ENCODE measurements at places on chromosomes 16 and 17.

- no peak for DNase-seq
Observed at GRCh38 chr16:81615833-81616232, 163.3 kb upstream of the PLCG2 start.

- no peak for DNase-seq
Observed at GRCh38 chr16:11147033-11147753, 108.8 kb downstream of the SOCS1 start.

DNA sequence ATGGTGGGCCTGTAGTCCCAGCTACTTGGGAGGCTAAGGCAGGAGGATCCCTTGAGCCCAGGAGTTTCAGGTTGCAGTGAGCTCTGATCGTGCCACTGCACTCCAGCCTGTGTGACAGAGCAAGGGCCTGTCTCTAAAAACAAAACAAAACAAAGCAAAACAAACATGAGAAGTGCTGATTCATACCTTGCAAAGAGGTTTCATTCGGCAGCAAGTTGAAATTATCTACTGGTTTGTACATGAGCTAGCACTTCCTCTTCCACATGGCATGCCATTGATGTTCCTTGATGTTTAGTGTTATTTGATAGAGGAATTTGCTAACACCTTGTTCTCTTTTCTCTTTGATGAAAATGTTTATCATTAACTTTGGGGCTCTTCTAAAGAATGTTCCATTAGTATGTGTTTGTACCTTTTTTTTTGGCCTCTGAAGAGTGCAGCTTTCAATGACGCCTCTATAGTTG is 50.6 kb downstream of the SPECC1 start:
- no peak for DNase-seq

DNA sequence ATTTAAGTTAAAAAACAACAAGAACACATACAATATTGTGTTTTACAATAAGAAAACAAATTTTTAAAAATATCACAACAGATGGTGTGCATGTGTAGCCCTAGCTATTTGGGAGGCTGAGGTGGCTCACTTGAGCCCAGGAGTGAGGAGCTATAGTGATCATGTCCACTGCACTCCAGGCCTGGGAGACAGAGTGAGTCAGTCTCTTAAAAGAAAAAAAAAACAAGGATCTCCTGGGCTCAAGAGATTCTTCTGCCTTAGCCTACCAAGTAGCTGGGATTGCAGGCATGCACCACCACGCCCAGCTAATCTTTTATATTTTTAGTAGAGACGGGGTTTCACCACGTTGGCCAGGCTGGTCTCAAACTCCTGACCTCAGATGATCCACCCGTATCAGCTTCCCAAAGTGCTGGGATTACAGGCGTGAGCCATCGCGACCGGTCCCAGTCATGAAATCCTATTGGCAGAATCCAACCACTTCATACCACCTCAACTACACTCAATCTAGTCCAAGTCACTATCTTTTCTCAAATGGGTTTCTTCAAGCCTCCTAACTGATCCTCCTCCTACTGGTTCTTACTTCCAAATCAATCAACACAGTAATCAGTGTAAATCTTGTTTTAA is 55.0 kb downstream of the STH start:
- DNase-seq: no peak

DNA sequence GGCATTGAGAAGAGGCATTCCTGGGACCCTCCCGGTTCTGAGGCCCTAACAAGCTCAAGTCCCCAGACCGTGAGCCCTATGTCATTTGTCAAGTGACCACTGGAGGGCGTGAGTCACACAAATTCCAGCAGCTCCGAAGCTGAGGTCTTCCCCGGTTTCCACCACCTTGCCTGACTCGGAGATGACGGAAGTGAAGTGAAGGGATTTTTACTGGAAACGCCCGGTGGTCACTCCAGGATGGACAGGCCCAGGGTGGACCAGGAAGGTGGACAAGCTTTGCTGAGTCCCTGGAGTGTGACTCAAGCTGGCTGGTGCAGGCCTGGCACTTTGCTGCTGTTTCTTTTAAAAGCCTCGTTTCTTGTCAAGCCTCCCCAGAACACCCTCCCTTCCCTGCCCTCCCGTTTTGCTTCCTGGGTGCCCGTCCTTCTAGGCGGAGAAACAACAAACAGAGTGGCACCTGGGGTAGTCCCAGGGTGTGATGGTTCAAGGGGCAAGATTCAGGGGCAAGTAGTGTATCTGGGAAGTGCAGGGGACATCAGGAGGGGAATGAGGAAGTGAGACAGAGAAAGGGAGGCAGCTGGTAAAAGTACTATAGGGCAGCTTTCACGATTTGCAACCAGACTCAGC is 5.3 kb upstream of the NOS2 start:
- peak; percentile 81 for DNase-seq

GRCh38 chr17:4796552-4796920 is 572 bp downstream of the PSMB6 start:
- no peak for DNase-seq

- no peak for DNase-seq
Observed at GRCh38 chr16:65749506-65749905, 617.0 kb upstream of the CDH5 start.

DNA sequence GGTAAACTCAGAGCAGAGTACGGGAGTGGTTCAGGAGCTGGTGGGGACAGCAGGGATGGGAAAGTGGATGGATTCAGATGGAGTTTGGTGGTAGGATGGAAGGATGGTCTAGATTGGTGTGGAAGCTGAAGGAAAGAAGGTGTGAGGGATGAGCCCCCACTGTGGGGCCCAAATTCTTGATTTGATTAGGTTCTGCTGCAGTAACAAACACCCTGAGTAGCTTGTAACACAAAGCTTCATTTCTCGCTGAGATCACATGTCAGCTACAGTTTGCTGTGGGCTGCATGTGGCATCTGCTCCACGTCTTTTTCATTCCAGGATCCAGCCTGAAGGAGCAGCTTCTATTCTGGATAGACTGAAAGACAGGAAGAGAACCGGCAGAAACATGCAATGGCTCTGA is 143.8 kb downstream of the IRX3 start:
- no peak for DNase-seq

GRCh38 chr17:27381007-27381501 is 75.2 kb upstream of the KSR1 start:
- DNase-seq: peak; percentile 73

DNA sequence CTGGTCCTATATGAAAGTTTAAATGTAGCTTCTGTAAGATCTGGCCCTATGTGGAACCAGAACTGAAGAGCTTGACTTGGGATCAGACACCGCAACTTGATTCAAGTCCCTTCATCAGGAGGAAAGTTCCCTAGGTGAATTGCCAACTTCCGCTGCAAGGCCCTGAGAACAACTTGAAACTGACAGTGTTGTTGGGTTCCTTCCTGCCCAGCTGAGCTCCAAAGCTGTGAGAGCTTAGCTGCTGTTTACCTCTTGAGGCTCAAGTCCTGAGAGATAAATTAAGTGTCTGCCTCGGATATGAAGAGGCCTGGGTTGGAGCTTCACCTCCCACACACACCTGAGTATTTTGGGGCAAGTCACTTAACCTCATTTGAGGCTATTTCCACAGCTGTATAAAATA is 44.7 kb downstream of the REXO5 start:
- no peak for DNase-seq

DNA sequence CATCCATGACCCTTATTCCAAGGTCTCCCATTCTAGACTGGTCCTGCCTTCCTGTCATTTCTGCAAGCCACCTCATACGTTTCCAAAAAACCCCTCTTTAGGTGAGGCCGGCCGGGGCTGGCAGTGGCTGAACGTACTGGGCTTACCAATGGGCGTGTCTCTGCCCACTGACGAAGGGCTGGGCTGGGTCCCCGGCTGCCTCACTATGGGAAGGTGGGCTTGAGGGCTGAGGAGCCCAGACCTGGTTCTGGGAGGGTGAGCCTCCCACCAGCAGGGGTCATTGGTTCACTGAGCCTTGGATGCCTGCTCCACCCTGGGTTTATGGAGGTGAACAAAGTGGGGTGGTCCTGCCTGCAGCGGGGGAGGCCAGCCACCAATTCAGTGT is 19.9 kb downstream of the KDM8 start:
- DNase-seq: no peak

GRCh38 chr17:79732254-79732653 is 1.5 kb downstream of the ENPP7 start:
- DNase-seq: no peak

DNA sequence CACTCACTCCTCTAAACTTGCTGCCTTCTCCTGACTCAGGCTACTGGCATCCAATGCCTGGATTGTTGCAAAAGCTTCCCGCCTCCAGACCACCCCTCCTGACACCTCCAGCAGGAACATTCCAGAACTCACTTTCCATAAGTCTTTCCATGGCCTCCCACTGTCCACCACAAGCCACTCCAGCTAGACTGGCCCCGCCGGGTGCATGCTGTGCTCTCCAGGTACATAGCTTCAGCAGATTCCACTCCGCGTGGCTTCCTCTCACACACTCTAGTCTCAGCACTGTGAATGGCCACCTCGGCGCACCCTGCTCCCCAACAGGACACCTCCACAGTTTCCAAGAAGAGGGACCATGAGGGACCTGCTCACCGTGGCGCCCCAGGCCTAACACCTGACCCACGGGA is 25.9 kb upstream of the FAAP100 start:
- no peak for DNase-seq

DNA sequence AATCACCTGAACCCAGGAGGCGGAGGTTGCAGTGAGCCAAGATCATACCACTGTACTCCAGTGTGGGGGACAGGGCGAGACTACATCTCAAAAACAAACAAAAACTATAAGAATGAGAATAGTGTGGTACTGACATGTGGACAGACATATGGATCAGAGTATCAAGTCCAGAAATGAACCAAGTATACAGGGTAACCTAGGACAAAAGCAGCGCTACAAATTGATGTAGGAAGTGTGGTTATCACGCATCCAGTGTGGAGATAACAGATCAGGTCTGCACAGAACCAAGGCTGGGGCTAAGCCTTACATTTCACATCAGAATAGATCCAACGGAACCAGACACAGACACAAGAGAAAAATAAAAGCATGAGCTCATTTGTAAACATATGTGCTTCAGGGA is 23.0 kb upstream of the C16orf95 start:
- DNase-seq: no peak

DNA sequence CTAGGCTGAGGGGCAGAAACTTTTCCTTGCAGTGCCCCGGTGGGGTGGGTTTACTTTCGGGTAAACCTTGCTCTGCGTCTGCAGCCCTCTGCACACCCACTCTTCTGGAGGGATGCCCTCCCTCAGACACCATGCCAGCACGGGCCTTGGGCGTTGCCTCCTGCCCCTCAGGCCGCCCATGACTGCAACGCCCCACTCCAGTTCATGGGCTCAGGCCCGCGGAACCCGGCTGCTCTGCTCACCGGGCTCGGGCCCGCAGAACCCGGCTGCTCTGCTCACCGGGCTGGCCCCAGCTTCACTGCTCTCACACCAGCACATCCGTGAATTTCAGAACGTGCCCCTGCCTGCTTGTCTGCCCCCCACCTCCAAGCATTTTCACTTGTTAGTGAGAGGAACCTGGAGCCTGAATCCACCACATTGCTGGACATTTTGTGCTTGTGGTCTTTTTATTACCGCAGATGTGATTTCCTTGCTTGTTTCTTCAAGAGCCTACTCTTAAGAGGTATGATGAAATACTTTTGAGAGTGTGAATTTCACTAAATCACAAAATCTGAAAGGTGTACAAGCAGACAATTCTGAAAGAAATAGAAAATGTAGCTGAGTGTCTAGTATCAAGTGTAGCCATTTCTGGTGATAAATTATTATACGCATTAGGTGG is 130.9 kb downstream of the RPTOR start:
- DNase-seq: no peak

DNA sequence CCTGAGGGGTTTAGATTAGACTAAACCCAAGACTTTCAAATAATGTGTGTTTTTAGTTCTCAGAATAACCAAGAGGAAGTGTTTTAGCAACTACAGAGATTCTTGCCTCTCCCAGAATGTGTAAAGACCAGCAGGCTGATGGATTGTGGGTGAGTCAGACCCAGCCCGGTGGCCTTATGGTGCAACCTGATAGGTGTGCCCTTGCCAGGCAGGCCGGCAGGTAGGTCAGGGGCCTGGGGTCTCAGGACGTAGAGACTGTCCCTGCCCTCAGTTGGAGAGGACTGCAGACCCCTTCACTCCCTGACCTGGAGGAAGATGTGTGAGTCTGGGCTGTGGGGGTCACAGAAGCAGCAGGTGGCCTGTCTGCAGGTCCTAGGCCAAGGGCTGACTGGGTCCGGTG is 47.2 kb upstream of the ACSF3 start:
- no peak for DNase-seq

- peak; percentile 64 for DNase-seq
Observed at GRCh38 chr17:49851387-49852291, 3.8 kb upstream of the TAC4 start.

DNA sequence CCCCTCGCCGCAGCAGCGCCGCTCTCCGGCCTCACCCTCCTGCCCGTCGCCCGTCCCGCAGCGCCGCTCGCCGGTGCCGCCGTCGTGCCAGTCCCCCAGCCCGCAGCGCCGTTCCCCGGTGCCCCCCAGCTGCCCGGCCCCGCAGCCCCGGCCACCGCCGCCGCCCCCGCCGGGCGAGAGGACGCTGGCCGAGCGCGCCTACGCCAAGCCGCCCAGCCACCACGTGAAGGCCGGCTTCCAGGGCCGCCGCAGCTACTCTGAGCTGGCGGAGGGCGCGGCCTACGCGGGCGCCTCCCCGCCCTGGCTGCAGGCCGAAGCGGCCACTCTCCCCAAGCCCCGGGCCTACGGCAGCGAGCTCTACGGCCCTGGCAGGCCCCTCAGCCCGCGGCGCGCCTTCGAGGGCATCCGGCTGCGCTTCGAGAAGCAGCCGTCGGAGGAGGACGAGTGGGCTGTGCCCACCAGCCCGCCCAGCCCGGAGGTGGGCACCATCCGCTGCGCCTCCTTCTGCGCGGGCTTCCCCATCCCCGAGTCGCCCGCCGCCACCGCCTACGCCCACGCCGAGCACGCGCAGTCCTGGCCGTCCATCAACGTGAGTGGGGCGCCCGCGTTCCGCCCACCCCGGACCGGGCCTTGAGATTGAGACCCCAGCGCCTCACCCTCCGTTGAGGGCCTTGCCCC is 15.0 kb downstream of the TBKBP1 start:
- DNase-seq: no peak

- no peak for DNase-seq
Observed at GRCh38 chr16:64696866-64697265, 425.0 kb downstream of the CDH11 start.

DNA sequence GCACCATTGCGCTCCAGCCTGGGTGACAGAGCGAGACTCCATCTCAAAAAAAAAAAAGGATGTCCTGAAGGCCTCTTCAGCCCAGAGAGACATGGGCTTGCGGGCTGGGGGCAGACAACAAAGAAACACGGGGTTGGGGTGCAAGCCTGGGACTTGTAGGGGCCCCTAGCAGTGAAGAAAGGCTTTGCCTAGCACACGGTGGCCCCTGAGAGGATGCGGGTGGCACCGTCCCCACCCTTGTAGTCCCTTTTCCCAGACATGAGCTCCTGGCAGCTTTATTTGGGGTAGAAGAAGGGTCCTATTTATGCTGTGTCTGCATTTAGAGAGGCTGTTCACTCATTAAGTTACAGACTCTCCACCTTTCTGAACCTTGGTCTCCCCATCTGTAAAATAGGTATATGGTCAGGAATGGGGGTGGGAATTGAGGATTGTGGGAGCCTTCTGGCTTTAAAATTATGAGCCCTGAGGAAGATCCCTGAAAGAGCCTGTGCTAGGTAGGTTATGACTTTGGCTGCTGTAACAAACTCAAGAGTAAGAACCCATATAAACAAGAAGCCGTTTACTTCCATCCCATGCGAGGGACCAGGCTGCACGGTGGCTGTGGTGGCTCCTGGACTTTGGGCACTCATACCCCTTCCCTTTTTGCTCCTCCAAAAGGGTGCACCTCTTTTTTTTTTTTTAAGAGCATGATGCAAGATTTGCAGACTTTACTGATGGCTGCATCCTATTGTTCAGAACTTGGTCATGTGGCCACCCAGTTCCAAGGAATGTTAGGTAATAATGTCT is 20.6 kb upstream of the ADGRG1 start:
- no peak for DNase-seq

- no peak for DNase-seq
Observed at GRCh38 chr17:19281161-19281560, 44.0 kb downstream of the EPN2 start.
